ENCODE measurements at places on chromosomes 1 and 21.

- no peak overlapping the region for H3K27ac ChIP-seq
- H3K36me3 ChIP-seq = no peaks in the 10 kb centered on the region
- H3K27me3 ChIP-seq = peaks cover 16% of the 10 kb centered on the region
- no peaks in the 10 kb centered on the region for H3K4me1 ChIP-seq
Measured at GRCh38 chr1:118047006-118047649, 117.6 kb downstream of the WDR3 start.

GRCh38 chr1:44557778-44558177, 116.5 kb downstream of the TMEM53 start:
- no peak overlapping the region for H3K4me3 ChIP-seq
- H3K4me1 ChIP-seq = peaks cover 4% of the 10 kb centered on the region
- H3K27me3 ChIP-seq = no peaks in the 10 kb centered on the region
- H3K27ac ChIP-seq = no peak overlapping the region
- no peaks in the 10 kb centered on the region for H3K36me3 ChIP-seq

- peaks cover 1% of the 10 kb centered on the region for H3K4me1 ChIP-seq
- peaks cover 24% of the 10 kb centered on the region for H3K27me3 ChIP-seq
Measured at GRCh38 chr1:5551274-5551975, 440.8 kb downstream of the NPHP4 start.

DNA sequence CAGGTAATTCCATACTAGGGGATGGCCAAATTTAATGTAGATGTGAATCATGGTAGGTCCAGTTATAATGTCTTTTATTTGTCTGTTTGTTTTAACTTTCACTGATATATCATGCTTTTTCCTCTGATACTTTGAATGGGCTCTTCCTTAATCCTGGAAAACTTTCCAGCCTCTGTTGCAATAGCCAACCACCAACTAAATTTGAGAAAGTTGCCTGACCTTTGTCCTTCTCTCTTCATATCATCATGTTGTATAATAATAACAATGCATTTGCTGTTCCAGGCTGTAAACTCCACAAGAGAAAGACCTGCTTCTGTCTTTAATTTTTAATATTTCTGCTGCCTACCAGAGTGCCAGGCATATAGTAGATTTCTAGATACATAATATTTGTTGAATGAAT, 146.1 kb downstream of the HMCN1 start:
- H3K4me1 ChIP-seq = no peaks in the 10 kb centered on the region
- H3K27me3 ChIP-seq = no peaks in the 10 kb centered on the region
- no peak overlapping the region for H3K27ac ChIP-seq
- no peaks in the 10 kb centered on the region for H3K36me3 ChIP-seq

Measured in activated naive CD8-positive, alpha-beta T cell treated with anti-CD3 and anti-CD28 coated beads for 36 hours (primary cell).